ENCODE measurements at places on chromosomes 2 and 18. TPM values are rescaled to one million over a fixed set of nuclear protein-coding genes. Genes with fewer than 3 reads are reported as not detected.
A peak's percentile ranks its signal among the peaks of the same experiment; 100 is the strongest.

GRCh38 chr2:85189606-85190270 is 56.5 kb downstream of the TCF7L1 start:
- no peaks in the 10 kb centered on the region for H3K4me1 ChIP-seq
- no peak for DNase-seq
- H3K27me3 ChIP-seq: no peaks in the 10 kb centered on the region
- no peaks in the 10 kb centered on the region for H3K36me3 ChIP-seq
- no peak overlapping the region for H3K4me3 ChIP-seq

GRCh38 chr2:145851730-145852129 is 1331.8 kb upstream of the ZEB2 start:
- no peak overlapping the region for H3K27ac ChIP-seq
- no peak for DNase-seq
- no peaks in the 10 kb centered on the region for H3K36me3 ChIP-seq
- no peak overlapping the region for H3K4me3 ChIP-seq
- H3K4me1 ChIP-seq: no peaks in the 10 kb centered on the region

DNA sequence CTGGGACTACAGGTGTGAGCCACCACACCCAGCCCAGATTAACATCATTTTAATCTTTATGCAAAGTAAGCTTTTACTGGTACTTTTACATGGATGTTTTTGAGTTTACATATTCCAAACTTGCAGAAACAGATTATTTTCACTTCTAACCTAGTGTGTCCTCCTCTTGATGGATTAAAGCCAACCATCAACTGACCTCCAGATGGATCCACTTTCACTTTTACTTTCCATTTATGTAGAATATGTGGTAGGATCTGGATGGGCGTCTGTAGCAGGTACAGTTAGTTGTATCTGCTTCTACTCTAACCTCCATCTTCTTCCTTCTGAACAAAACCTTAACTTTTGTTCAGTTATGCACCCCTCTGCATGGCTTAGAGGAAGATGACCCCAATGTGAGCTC is 264.1 kb downstream of the CDH20 start:
- H3K27ac ChIP-seq: no peak overlapping the region
- H3K4me1 ChIP-seq: no peaks in the 10 kb centered on the region
- H3K4me3 ChIP-seq: no peak overlapping the region

GRCh38 chr2:231198291-231199173 is at the start of gene ARMC9:
Gene ARMC9, plus strand, starts transcription at chr2:231198631. Its CDS starts 7,608 bp downstream, at chr2:231206239.
- H3K4me1 ChIP-seq: peaks cover 12% of the 10 kb centered on the region
- H3K27me3 ChIP-seq: no peaks in the 10 kb centered on the region
- H3K27ac ChIP-seq: peak within 1 kb of the TSS; percentile 21
- peak within 1 kb of the TSS; percentile 94 for H3K4me3 ChIP-seq
- peak; percentile 84 for DNase-seq

DNA sequence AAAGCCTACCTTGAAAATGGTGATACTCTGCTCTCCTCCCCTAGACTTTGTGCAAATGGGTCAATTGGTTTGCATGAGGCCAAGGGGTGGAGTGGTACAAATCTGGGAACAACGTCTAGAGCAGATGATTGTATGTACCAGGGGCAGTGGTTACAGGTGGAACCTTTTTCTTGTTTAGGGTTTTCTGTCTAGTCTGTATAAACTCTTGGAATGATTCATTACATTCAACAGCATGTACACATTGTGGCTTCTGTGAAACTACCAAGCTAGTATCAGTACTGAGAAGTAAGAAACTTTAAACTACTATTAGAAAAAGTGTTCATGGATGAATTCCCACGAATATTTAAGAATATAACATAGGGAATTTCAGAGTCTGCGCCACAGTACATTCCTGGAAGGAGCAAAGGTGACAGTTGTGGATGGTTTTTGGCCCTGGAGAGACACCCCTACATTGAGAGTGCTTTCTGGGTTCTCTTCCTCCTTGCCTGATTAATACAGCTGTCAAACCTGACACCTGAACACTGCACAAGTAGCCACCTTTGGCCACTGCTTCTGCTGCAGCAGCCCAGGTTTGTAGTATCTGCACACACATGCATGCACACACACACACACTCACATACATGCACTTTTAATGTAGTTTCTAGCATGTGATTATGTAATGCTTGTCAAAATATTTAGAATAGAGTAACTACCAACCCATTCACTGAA is 30.0 kb downstream of the CFAP221 start:
- no peak overlapping the region for H3K27ac ChIP-seq
- H3K36me3 ChIP-seq: no peaks in the 10 kb centered on the region
- H3K4me1 ChIP-seq: no peaks in the 10 kb centered on the region
- DNase-seq: no peak
- H3K4me3 ChIP-seq: no peak overlapping the region

- H3K4me3 ChIP-seq: no peak overlapping the region
- H3K27me3 ChIP-seq: no peaks in the 10 kb centered on the region
- no peaks in the 10 kb centered on the region for H3K36me3 ChIP-seq
- no peaks in the 10 kb centered on the region for H3K4me1 ChIP-seq
- H3K27ac ChIP-seq: no peak overlapping the region
Measured at GRCh38 chr2:198657512-198658121, 800.1 kb downstream of the SATB2 start.

GRCh38 chr2:158009399-158009798 is 92.3 kb upstream of the UPP2 start:
- no peaks in the 10 kb centered on the region for H3K36me3 ChIP-seq
- no peak overlapping the region for H3K4me3 ChIP-seq
- H3K4me1 ChIP-seq: no peaks in the 10 kb centered on the region
- peaks cover 4% of the 10 kb centered on the region for H3K27me3 ChIP-seq
- DNase-seq: no peak

- H3K4me1 ChIP-seq: no peaks in the 10 kb centered on the region
- no peaks in the 10 kb centered on the region for H3K36me3 ChIP-seq
- H3K27ac ChIP-seq: no peak overlapping the region
- H3K27me3 ChIP-seq: no peaks in the 10 kb centered on the region
- H3K4me3 ChIP-seq: no peak overlapping the region
Measured at GRCh38 chr2:225739328-225739727, 339.8 kb downstream of the NYAP2 start.

DNA sequence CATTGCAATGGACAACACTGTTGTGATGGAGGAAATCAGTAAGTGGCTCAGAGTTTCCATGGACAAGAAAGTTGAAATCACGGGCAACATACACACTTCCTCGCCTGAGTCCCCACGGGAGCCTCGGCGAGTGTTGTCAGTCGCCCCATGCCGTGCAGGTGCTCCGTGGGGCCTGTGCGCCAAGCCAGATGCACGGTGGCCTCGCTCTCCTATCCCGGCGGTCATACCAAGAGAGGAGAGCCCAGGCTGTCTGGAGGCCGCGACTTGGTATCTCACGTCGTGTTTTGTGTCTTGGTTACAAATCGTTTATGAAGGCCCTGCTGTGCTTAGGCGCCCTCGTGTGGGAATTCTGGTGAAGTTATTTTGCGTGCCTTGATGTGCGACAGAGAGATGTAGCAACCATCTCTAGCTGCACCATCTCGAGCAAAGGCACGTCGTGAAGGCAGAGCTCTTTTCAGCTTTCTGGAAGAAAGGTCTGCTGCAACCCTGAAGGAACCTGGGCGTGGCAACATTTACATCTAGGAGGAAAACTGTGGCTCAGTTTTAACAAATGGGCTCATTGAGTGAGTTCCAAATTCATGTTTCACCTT is 21.8 kb downstream of the ATG4B start:
- H3K36me3 ChIP-seq: no peaks in the 10 kb centered on the region
- no peaks in the 10 kb centered on the region for H3K4me1 ChIP-seq
- no peak overlapping the region for H3K27ac ChIP-seq
- peak; percentile 52 for DNase-seq

Gene RND3
- not detected for total RNA-seq

Gene TLX2
- not detected for total RNA-seq

Gene UGT1A6
- total RNA-seq: not detected

Gene MYO7B
- 2.6 TPM for total RNA-seq
